NCI-H446 (cell line): ENCODE measurements at places on chromosomes 3 and 15.

DNA sequence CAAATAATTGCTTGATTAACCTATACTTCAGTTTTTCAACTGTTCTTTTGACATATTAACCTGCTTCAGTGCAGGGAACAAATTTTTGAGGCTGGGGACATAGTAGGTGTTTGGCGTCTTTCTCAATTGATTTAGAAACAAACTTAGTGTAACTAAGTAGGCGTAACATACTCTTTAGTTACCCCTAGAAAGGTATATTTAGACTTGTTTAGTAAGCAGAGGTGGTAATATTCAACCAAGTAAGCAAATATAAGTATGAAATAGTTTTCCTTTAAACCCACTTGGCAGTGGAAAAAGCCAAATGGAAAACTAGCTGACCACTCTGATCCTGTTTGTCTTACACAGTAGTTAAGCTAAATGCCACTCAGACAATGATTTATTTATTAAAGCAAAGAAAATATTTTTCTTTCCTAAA lies 113.2 kb downstream of the MBNL1 start:
- DNase-seq, result no peak

DNA sequence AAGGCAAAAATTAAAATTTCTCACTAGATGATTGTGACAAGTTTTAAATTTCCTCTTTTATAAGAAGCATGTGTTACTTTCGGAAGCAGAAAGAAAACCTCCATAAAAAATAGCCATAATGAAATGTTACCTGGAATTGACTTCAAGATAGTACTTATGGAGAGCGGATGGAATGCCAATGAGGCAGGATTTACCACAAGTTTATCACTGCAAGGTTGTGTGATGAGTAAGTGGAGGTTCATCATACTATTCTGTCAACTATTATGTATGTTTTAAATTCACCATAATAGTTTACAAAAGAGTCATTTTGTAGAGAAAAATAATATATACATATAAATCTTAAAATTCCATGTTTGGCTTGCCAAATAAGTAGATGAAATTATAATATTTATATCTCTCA lies 230.3 kb downstream of the SCAPER start:
- no peak for DNase-seq

- DNase-seq, result no peak
These were observed 6.7 kb downstream of the ZDHHC3 start for GRCh38 chr3:44969154-44969827.

- no peak for DNase-seq
These were observed 25.9 kb upstream of the JMJD7 start for GRCh38 chr15:41801850-41802455.

- no peak for DNase-seq
These were observed 5.4 kb downstream of the VIPR1 start for GRCh38 chr3:42507761-42508335.

DNA sequence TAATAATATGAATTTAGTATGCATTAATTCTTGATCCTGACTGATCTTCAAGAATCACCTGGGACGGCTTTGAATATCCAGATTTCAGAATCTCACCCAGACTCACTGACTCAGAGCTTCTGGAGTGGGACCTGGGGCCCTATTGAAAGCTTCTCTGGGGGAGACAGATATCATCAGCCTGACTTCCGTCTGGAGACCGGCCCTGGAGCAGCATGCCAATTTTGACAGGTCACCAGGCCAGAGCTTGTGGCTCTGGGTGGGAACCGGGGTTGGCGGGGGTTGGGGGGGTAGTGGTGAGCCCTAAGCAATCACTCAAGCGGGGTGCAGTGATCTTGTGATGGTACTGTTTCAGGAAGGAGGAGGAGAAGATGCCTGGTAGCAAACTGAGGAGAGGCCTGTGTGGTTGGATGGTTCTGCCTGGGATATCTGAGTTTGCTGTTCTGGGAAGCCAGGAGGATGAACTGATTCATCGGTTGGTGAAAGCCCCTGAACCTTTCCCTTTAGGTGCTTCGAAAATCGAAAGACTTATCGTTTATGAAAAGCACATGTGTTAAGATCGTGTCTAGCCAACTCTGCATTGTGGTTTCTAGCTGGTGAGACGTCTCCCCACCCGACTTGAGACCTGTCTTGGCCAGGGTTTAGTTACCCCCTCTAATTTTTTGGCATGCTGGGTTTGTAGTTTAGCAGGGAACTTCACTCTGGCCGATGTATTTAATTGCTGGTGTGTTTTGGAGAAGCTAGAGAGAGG lies 263.9 kb upstream of the C2CD4B start:
- no peak for DNase-seq

DNA sequence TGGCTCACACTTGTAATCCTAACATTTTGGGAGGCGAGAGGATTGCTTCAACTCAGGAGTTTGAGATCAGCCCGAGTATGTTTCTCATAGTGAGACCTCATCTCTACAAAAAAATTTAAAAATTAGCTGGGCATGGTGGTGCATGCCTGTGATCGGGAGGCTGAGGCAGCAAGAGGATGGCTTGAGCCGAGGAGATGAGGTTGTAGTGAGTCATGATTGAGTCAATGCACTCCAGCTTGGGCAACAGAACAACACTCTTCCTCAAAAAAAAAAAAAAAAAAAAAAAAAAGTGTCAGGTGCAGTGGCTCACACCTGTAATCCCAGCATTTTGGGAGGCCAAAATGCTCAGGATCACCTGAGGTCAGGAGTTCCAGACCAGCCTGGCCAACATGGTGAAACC lies 2.4 kb downstream of the RPL39L start:
- DNase-seq, result no peak

- DNase-seq, result no peak
These were observed 51.7 kb downstream of the EIF4E3 start for GRCh38 chr3:71673486-71673885.

DNA sequence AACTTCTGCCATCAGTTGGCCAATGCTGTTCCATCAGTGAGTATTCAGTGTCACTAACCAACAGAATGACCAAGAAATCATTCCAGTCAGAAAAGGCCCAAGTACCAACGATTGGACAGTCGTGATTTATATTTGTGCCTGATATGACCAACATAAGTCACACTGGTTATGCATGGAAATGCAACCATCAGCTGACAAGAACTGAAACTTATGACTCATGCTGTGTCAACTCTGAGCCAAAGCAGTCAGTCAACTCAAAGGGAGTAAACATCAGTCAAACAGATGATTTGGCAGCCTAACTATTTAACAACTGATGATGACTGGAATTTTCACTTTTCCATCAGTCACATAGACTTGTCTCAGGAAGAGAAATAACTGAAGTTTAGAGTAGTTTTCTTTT lies 142.4 kb downstream of the ANXA2 start:
- no peak for DNase-seq

- DNase-seq, result no peak
These were observed 244.1 kb downstream of the CNTN3 start for GRCh38 chr3:74370342-74370741.

DNA sequence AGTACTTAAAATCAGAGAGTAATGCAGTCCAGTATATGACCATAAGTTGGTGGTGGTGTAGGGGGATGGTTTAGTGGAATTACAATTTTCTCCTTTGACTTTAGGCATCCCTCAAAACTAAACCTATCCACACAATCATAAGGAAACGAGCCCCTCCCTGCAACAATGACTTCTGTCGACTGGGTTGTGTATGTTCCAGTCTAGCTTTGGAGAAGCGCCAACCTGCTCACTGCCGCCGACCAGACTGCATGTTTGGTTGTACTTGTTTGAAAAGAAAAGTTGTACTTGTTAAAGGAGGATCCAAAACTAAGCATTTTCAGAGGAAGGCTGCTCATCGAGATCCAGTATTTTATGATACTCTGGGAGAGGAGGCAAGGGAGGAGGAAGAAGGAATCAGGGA lies 52.8 kb downstream of the MGA start:
- DNase-seq, result no peak

GRCh38 chr15:60110909-60111308 lies 106.8 kb downstream of the FOXB1 start:
- no peak for DNase-seq

DNA sequence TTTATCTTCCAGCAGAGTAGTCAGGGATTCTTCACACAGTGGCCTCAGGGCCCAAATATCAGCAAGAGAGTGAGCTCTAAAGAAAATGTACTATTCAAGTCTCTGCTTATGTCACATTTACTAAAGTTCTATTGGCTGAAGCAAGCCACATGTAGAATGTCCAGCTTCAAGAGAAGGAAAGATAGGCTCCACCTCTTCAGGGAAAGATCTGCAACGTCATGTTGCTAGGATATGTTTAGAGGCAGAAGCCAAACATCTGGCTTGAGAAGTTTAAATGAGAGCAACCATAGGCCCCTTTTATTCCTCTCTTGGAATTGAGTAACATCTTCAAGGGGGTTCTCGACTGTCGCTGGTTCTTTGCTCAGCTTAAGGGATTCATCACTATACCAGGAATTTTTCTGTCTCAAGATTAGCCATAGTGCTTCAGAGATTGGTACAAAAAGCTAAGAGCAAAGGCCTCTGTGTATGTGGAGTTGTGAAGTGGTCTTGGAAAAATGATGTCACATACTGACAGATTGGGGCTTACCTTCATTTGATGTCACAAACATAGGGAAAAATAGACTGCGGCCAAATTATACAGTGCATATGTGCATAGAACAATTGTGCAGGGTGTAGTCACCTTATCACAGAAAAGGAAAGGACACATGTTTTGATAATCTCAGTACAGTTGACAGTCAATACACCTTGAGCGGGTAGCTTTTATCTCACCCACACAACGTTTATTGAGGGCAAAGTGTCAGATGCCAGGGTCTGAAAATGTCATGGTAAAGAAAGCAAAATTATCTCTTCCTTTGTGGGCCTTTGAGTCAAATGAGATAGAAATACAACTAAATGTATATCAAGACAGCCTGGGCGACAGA lies 11.3 kb upstream of the THRB start:
- no peak for DNase-seq

DNA sequence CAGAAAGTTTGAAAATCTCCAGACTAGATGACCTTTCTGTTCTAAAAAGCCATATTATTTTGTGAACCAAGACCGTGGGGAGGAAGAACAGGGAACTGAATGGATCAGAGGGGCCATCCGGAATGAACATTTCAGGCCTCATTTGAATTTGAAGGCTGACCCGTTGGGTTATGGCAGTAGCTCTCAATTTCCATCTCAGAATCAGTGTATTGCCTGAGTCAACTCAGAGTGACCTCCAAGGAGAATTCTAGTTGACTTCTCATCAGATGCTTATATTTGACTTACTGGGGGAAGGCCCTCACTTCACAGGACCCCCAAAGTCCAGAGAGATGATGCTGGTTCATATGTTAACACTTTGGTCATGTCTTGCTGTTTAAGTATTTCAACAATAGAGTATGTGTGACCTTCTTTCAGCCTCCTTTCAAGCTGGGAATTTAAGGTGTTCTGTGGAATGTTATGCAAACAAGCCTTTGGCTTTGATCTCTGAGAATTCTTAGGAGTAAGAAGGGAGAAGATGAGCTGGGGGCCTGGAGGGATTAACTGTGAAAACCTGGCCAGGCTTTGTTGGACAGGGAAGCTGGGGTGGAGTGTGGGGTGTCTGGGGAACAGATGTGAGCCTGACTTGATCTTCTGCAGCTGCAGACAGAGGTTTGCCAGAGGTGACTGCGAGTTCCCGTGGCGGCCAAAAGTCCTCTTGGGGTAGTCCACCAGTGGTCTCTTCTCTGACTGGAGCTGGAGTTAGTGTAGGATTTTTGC lies 111.2 kb upstream of the RGMA start:
- no peak for DNase-seq

- DNase-seq, result no peak
These were observed 45.2 kb downstream of the ATP2B2 start for GRCh38 chr3:10459954-10460754.

DNA sequence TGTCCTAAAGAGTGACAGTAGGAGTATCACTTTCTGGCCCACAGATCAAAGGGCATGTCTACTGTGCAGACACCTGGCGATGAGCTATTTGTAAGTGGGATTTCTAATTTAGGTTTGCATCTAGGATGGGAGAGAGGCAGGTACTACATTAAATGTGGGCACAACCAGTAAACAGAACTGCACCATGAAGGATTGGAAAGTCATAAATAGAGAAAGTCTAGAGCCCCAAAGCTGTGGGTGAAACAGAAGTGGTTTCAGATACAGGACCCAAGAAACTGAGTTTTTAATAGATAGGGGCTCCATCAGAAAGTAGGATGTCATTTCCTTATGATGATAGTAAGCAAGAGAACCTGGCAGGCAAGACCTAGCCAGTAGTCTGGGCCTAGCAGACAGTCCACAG lies 35.2 kb upstream of the SPPL2A start:
- DNase-seq, result no peak

DNA sequence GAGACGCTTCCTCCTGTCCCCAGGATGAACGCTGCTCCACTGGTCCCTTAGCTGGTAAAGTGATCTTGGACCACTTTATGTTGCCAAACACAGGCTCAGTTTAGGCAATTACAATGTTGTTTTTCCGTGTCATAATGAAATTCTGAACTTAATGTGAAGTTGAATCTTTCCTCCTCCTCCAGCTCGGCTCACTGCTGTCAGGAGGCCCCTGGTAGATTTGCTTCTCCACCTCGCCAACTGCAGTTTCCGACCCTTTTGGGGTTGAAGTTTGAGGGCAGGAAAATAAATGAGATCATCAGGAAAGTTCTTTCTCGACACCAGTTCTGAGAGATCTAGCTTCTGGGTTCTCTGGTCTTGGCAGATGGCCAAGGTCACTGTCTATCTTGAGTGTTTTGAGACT lies 27.8 kb downstream of the CFAP161 start:
- DNase-seq, result no peak

DNA sequence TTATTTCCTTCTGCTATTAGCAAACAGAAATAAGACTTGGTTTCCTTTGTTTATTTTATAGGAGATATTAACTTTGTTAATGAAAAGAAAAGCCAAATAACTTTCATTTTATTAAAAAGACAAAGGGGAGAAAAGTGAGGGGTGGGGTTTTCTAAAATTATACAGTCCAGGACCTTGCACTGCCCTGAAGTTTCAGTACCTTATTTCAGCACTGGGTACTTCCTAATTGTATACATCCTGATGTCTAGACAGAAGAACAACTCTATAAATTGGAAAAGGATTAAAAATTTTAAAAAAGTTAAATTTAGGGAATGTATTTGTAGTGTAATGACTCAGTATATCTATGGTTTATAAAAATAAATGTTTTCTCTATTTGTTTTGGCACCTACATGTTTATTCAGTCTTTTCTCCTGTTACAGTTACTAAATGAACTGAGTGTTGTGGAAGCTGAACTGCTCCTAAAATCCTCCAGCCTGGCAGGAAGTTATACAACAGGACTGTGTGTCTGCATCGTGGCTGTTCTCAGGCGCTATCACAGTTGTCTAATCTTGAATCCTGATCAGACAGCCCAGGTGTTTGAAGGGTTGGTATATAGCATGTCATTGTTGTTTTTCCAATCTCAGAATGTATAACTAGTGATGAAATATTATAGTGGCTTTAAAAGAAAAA lies 27.6 kb upstream of the P2RY13 start:
- no peak for DNase-seq

DNA sequence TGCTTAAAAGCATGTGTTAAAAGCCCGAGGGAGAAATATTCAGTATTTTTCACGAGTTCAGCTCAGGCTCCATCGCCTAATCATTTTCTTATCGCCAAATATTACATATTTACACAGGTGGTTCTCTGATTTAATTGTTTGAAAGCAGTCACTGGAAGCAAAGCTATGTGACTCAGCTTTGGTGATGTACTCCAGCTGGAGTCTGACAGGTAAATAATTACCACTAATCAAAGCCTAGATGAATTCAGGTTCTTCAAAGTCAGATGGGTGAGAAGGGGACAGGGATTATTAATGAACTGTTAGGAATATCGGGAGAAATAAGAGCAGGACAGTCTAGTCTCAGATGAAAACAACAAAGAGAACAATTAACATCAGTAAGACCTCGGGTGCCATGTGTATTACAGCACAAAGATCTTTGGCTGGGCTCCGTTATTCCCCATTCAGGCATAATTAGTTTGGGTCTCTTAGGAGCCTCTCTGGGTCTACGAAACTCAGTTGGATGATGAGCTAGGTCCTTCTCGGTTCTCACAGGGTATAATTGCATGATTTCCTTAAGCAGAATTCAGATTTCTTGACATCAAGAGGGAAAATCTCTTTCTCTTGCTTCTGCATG lies 331.7 kb upstream of the ADAMTS9 start:
- no peak for DNase-seq
